Cerebellum (tissue), 4 donors: ENCODE measurements at places on chromosomes 3 and 15. TPM values are rescaled to one million over a fixed set of nuclear protein-coding genes. Genes with fewer than 3 reads are reported as not detected.
A peak's percentile ranks its signal among the peaks of the same experiment; 100 is the strongest.

DNA sequence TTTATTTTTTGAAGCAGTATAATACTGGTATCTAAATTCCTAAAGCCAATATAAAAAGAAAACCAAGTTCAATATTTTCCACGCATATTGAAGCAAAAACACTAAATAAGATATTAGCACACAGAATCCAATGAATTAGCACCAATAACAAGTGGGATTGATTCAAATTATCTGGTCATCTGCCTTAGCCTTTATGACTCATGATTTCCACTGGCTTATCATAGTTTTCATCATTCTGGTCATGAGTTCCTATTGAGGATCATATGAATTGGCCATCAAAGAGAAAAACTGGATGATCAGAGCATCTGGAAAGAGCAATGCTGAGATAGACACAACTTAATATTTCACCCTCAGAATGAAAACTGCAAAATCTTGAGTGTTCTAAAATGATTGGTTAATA lies 809.9 kb downstream of the MCTP2 start:
- no peak for DNase-seq

- DNase-seq = no peak
Measured at GRCh38 chr3:64509206-64509605, 178.6 kb downstream of the ADAMTS9 start.

DNA sequence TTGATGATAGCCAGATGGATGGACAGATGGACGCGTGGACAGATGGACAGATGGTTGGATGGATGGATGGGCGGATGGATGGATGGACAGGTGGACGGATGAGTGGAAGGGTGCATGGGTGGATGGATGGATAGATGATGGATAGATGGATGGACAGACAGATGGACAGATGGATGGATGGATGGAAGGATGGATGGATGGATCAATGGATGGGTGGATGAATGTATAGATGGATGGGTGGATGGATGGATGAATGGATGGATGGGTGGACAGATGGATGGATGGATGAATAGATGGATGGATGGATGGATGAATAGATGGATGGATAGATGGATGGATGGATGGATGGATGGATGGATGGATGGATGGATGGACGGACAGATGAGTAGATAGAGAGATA lies 40.9 kb downstream of the GABRB3 start:
- DNase-seq = no peak

DNA sequence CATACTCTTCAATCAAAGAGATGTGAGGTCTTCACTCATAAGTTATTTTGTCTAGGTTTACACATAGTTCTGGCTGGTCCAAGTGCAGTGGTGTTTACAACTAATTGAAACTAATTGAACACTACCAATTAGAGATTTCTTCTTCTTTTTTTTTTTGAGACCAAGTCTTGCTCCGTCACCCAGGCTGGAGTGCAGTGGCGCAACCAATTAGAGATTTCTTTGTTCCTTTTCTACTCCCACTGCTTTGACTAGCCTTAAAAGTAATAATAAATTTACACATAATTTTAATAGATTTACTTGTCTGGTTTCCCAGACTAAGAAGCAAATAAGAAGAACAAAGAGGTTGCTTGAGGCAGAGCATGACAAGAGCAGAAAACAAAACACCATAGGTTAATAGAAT lies 6.7 kb upstream of the DENND6A start:
- no peak for DNase-seq

DNA sequence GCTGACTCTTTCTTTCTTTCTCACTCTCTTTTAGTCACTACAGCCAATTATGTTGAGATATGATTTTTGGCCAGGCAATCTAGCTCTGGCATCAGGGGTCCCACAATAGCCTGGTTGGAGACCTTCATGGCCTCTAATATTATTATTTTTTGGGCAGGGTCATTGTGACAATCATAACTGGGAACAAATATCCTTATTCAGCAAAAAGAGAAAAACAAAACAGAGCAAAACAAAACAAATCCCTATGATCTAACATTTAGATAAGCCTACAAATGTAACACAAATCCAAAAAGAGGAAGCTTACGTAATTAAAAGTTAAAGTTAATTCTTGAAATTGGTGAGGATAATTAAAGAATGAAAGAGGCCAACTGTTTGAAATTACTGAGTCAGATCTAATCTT lies 640.0 kb downstream of the TUSC7 start:
- DNase-seq = no peak

- DNase-seq = no peak
Measured at GRCh38 chr15:96102631-96103030, 227.9 kb upstream of the NR2F2 start.

- no peak for DNase-seq
Measured at GRCh38 chr15:67116742-67117141, 51.3 kb downstream of the SMAD3 start.

DNA sequence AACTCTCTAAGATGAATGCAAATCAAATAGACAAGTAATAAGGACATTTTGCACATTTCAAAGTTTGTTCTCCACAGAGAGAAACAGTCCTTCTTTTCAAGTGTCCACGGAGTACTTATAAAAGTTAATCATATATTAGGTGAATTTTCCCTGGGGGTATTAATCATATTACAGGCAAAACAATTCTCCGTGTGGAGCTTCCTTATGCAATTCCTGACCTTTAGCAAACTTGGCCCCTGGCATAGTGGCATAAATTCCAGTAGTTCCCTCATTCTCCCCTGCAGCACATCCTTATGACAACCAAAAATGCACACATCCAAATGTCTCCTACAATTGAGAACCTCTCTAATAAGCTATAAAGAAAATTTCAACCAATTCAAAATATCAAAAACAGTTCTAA lies 34.4 kb downstream of the FSIP1 start:
- no peak for DNase-seq

GRCh38 chr15:61032600-61033286 lies 196.4 kb downstream of the RORA start:
- DNase-seq = no peak

DNA sequence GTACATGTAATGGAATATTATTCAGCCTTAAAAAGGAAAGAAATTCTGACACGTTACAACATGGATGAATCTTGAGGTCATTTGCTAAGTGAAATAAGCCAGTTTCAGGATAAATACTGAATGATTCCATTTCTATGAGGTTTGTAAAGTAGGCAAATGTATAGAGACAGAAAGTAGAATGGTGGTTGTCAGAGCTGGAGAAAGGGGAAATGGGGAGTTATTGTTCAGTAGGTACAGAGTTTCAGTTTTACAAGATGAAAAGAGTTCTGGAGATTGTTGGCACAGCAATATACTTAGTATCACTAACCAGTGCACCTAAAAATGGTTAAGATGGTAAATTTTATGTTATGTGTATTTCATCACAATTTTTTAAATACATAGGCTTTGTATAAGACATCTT lies 60.6 kb downstream of the USP8 start:
- DNase-seq = no peak

DNA sequence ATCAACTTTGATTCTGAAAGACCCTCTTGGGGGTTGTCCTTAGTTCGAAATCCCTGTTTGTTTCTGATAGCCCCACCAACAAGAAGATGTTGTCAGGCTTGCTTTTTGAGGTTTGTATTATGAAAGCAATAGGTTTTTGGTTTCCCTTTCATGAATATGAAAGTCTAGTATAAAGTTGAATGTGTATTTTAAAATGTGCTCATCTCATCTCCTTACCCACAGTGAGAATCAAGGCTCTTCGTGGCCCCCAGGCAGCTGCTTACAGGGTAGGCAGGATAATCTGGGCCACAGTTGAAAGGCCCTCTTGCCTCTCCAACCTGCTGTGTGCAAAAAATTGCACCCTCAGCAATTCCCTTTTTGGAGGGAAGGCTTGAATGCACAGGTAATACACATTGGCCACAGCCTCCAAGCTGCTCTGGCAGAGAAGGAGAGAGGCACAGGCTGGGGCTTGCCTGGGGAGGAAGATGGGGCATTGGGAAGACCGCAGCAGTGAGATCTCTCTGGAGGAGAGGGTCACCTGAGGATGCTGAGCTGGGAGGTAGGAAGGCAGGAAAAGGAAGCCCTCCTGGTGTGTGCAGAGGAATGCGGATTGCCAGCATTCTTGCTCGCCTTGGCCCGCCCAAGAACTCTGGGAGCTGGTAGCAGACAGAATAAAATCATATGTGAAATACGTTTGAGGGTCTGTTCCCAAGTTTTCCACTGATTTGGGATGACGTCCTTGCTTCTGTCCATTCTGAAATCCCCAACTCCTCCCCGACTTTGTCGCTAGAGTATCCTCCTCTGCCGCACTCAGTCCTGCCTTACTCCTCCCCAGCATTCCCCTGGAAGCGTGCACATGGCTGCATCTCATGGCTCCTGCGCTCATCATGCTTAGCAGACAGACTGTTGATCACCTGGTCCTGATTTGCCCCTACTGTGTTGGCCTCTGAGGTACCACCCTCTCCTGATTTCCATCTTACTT lies 196.4 kb downstream of the RPLP1 start:
- no peak for DNase-seq

- no peak for DNase-seq
Measured at GRCh38 chr15:40066589-40066988, 27.6 kb upstream of the SRP14 start.

DNA sequence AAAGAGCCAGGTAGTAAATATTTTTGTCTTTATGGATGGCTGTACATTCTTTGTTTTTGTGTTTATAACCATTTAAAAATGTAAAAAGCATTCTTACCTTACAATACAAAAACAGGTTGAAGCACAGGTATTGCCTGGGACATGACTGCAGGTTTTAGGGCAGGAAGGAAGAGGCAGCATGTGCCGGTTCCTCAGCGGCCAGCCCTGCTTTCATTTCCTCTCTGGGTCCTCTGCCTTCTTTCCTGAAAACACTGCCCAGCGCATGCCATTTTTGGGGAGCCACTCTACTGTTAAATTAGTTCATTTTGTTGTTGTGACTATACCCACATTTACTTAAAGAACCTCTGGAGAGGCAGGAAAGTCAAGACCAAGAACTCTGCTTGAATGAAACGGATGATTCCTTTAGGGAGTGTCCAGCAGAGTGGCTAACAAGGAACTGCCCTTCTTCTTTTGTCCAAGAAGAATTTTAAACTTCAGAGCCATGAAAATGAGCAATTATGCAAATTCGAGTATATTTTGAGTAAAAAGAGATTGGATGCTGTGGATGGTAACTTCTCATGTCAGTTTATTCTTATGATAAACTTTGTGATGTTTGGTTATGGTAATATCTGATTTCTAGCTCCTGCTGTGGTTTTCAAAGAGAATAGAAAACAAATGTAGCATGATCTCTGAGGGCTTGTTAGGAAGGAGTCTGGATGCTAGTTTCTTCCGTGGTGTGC lies 52.7 kb downstream of the SACM1L start:
- DNase-seq = no peak

DNA sequence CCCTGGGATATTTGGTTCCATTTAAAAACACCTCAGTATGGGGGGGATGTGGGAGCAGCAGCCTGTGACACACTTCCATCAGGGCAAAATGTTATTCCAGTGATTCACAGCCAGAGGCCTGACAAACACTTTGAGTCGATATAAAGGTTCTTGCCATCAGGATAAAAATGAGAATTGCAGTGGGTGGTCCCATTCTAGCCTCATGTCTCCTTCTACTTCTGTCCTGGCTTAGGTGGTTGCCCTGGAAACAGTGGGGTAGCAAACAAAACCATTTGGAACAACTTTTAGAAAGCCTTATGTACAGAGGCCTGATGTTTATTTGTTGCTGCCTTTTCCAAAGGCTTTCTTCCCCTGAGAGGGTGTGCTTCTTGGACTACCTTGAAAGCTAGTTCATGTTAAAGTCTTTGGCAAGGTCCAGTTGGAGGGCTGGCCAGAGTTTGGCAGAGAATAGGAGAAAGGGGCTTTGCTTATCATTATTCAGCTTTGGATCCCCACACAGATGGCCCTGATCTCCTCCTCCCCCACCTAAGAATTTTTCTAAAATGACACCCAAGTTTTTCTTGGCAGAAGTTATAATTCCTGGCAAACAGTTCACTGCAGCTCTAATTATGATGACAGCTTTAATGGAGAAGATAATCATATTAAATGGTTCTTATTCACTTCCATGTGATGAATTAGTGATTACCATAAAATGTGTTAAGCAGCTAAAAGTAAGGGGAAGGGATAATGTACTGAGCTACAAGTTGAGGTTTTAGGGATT lies 84.2 kb upstream of the ZNF280D start:
- DNase-seq = no peak

DNA sequence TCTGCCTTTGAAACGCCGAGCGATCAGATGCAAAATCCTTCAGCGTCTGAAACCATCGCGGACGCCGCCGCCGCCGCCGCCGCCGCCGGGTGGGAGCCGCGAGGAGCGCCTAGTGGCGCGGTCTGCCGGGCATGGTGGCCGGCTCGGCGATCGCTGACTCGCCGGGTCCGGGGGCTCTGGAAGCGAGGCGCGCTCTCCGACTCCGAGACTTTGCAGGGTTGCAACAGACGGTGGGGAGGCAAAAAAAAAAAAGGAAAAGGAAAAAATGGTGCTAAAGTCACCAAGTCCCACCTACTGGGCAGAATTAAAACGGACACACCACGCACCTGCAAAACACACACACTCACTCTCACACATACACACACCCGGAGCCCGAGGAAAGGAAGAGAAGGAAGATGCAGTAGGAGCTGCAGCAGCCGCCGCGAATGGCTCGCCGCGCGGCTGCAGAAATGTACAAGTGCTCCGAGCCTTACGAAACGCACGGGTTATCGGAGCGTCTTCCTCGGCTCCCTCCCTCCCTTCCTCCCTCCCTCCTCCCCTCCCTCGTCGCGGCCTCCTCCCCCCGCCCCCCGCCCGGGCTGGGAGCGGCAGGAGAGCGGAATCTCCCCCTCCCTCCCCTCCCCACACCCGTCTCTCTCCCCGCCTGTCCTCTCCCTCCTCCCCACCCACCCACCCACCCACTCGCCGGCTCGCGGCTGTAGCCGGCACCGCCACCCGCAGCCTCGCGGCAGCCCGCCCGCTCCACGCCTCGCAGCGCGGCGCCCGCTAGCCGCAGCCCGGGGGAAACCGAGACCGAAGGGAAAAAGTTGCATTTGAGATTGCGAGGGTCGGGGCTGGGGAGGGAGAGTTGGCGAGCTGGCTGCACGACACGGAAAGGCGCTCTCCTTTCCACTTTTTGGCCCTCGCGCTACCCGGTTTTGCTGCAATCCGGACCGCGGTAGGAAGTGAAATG lies at the start of gene NTRK3:
Gene NTRK3 (minus strand): TSS at position 461 of the 952 bp plus-strand sequence. CDS start 586 bp downstream, outside the sequence.
- peak; percentile 80 for DNase-seq

- no peak for DNase-seq
Measured at GRCh38 chr15:63203451-63204090, 14.2 kb downstream of the RAB8B start.

Gene C3orf70
- 28.4 TPM for total RNA-seq

Gene TM4SF4
- not detected for total RNA-seq

Gene SCAANT1
- total RNA-seq = not detected

Gene ACAD9
- total RNA-seq = 39.3 TPM

Gene ASB14
- total RNA-seq = 0.27 TPM

Gene CRYGS
- total RNA-seq = 3.5 TPM

Gene ADIPOQ
- total RNA-seq = 0.27 TPM

Gene SLC6A1
- 167 TPM for total RNA-seq

Gene IL17RD
- 29.3 TPM for total RNA-seq

Gene CHRNB4
- total RNA-seq = 3.1 TPM

Gene GLDN
- total RNA-seq = 1.2 TPM
